ENCODE measurements at places on chromosomes 12 and 14.

DNA sequence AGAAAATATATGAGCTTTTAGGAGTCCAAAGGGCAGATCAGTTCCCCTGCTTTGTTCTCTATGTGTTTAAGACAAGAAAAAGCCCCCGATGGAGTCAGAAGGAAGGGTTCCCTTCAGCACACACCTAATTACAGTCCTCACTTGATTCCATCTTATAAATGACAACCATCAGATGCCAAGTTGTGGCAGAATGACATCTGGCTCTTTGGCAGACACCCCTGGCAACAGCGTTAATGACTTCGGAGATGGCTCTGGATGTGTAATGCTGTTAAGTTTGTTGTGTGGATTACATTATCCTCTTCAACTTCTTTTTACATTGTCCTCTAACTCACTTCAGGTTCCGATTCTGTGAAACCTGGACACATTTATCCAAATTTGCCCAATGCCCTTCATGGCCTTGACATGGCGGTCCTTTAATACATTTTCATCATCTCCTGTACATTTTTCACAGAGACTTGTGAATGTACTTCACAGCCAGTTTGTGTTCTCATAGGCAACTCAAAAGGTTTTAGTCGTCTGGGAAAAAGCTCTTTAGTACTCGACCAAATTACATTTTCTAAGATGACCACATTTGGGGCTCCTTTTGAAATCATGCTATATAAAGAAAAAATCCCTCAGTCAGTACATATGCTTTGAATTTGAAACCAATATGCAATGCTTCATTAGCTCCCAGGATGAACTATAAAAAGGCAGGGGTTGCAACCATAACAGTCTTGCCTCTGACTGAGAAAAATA lies 667.8 kb downstream of the NOVA1 start:
- no peak for DNase-seq

DNA sequence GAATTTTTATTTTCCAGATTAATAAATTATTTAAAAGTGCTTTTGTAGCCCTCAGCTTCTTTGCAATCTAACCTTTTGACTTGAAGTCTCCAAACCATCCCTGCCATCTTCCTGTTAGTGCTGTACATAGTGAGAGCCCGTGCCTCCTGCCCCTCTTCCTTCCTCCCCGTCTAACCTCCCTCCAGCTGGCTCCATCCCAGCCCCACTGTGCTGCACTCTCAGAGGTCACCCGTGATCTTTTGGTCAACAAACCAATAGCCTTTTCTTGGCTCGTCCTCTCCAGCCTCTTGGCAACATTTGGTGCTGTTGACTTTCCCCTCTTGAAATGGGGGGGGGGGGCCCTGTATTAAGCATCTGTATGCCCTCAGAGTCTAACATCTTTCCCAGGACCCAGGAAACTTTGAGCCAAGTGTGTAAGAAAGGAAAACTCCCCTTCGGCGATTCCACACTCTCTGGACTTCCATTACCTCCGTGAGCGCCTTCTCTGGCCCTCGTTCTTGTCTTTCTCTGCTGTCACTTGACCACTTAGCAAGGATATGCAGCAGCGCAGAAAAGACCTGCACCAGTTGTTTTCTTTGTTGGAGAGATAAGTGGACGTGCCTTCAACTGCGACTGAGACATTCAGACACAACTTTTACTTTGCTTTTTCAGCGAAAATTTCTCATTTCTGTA lies 44.1 kb downstream of the FBXW8 start:
- no peak for DNase-seq

GRCh38 chr12:45745861-45746277 lies 16.4 kb downstream of the ARID2 start:
- peak; percentile 33 for DNase-seq

GRCh38 chr14:100430571-100430970 lies 107.4 kb downstream of the SLC25A47 start:
- no peak for DNase-seq

DNA sequence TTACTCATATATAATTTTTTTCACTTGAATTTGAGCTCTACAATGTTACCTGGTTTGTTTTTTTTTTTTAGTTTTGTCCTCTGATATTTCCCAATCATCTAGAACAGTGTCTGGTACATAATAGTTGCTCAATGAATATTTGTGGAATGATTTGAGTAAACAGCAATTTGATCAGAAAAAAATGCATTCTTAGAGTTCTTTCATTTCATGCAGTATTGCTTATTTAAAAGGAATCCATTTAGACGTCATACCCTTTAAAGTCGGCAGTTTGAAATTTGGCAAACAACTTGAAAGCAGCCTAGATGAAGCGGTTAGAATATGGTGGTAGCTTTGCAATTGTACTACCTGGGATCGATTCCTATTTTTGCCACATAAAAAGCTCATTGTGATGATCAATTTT lies 140.0 kb downstream of the PDE3A start:
- DNase-seq, result no peak

- no peak for DNase-seq
Observed at GRCh38 chr14:104425763-104426646, 153.6 kb upstream of the C14orf180 start.

DNA sequence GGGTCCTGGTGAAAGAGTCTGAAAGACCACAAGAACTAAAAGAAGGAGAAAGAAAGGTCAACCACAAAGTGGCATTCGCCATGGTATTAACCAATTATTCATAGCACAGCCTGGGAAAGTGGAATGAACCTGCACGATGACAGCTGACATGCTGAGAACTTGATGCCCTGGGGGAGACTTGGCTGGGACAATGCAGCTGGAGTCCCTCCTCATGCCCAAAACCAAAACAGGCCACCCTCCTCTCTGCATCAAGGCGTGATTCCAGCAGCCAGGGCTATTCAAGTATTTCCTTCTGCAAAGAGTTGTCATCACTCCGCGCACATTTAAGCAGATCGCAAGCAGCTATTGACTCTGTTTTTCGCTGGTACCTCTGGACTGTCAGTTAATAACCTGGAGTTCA lies 167.1 kb upstream of the NOS1 start:
- no peak for DNase-seq

- no peak for DNase-seq
Observed at GRCh38 chr12:131634037-131634436, 76.9 kb upstream of the SFSWAP start.

Measured in CD4-positive, alpha-beta T cell treated with Interleukin-17A for 1 hour (primary cell).